Sciatic nerve (tissue), 2 donors: ENCODE measurements at places on chromosomes 6 and 20.

DNA sequence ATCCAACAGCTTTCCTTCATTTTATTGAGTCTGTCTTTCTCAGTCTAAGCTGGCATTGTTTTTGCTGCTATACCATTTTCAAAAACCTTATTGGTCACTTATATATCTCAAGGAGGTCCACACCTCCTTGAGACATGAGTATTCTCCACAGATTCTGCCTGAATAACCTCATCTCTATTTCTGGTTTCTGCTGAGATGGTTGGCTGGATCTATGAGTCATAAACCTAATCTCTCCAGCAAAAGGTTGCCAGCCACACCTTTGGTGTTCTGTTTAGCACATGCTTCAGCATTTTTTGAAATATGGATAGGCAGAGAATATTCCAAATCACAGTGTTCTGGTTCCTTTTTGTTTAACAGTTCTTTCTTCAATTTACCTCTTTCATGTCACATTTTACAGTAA, 40.8 kb upstream of the TMEM244 start:
- DNase-seq = no peak

DNA sequence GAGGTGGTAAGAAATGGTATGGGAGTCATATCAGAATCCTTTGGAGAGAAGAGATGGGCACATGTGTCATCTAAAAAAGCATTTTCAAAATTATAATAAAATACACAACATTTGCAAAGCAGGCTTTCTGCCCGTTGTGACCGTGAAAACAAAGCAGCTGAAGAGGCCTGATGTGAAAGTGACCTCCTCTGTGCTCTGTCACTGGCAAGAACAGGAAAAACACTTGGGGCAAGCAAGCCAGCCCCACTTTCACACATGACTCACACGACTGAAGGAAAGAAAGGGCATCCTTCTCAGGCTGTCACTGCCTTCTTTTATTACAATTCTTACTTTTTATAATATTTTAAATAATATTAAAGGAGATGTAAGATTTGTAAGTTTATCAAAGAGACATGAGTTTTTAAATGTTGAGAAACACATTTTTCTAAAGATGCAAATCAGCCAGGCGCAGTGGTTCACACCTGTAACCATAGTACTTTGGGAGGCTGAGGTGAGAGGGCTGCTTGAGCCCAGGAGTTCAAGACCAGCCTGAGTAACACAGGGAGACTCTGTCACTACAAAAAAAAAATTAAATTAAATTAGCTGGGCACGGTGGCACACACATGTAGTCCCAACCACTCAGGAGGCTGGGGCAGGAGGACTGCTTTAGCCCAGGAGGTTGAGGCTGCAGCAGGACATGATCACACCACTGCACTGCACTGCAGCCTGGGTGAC, 143.7 kb downstream of the BTBD9 start:
- no peak for DNase-seq

- no peak for DNase-seq
Observed at GRCh38 chr6:73200735-73201134, 24.6 kb downstream of the KHDC1L start.

GRCh38 chr6:132568611-132569010, 1.5 kb upstream of the TAAR6 start:
- DNase-seq = no peak

DNA sequence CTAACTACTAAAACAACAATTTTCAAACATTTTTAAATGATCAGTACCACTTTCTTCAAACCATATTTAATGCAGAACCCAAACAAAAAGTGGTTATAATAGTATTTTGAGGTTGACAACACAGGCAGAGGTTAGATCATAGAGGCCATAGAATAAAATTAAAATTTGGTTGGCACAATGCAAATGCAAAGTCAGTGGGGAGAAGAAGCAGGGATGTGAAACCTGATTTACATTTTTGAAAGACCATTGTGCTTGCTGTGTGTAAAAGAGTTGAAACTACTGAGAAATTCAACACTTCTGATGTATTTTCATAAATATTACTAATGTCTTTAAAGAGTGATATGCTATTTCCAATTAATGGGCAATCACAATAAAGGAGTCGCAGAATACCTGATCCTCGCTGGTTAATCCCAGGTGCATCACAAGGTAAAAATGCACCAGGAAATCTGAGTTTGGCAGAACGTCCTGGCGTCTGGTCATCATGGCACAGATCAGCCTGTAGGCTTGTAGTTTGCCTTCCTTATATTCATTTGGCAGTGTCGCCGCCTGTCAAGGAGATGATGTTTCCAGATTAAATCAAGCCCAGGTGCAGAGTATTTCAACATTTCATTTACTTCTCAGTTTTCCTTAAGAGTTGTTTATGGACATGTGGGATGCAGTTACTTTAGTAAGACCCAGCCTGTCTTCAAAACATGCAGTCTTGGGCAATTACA, 141.2 kb downstream of the RALGAPA2 start:
- no peak for DNase-seq

GRCh38 chr6:114785235-114786127, 442.7 kb upstream of the HS3ST5 start:
- no peak for DNase-seq

DNA sequence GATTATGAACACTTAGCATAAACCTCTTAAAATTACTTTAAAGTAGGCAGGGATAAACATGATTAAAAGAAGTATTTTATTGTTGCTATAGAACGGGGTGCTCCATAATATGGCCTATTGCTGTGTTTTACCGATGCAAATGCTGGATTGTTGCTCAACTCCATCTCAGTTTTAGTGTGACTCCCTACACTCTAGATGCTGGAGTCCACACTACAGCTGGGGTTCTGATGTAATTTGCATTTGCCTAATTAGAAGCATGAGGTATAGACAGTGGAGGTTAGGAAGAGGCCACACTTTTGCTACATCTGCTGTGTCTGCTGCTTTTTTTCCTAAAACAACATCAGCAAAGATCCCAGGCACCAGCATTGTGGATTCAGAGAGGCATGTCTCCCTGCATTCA, 6.7 kb upstream of the HMGN3 start:
- DNase-seq = no peak

DNA sequence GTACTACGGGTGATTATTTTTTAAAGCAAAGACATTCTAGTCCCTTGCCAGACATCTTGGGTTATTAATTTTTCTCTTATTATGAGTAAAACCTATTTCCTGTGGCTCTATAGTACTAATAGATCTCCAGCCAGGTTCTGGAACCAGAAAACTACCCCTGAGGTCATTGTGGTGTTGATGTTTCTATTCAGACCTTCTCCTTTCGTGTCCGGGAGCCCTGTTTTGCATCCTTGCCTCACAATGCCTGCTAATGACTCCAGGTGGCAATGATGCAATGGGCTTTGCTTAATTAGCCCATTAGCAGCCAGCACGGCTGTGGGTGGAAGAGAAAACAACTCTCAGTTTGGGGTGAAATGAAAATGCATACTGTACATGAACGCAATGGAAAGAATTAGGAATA, 62.9 kb upstream of the ARG1 start:
- no peak for DNase-seq

GRCh38 chr20:41370176-41370575, 3.6 kb upstream of the EMILIN3 start:
- DNase-seq = no peak

DNA sequence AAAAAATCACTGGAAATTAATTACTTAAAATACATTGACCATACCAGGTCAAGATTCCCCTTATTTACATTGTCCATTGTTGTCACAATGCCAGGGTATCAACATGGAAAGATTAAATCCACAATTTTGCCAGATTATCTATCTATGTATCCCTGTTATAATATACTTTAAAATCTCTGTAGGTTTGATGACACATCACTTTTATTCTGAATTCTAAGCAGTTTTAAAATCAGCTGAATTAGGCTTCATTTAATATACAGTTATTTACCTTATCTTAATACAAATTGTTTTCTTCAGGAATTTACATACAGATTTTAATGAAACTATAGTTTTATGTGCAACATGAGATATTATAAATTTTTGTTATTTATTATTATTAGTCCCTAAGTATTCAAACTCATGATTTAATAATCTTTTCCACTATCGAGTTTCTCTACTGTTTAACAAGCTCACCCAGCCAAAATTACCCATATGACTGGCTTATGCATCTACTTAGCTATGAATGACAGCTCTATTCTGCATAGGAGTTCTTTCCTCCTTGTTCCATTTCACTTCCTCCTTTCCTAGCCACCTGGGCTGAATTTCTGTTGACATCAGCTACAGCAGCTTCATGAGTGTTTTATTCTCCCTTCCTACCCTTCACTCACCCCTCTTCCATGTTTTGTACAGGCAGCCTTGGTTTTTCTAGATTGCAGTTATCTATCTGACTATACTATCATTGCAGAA, 654.2 kb upstream of the MAP3K7 start:
- no peak for DNase-seq

DNA sequence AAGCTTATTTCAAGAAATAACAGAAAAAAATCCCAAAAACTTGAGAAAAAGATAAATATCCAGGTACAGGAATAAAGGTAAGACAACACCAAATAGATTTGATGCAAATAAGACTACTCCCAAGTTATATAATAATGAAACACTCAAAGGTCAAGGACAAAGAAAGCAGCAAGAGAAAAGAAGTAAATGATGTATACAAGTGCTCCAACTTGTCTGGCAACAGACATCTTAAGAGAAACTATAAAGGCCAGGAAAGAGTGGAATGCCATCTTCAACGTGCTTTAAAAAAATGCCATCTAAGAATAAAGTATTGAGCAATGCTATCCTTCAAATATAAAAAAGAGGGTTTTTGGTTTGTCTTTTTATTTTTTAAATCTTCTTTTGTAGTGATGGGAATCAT, 54.2 kb downstream of the REV3L start:
- no peak for DNase-seq

DNA sequence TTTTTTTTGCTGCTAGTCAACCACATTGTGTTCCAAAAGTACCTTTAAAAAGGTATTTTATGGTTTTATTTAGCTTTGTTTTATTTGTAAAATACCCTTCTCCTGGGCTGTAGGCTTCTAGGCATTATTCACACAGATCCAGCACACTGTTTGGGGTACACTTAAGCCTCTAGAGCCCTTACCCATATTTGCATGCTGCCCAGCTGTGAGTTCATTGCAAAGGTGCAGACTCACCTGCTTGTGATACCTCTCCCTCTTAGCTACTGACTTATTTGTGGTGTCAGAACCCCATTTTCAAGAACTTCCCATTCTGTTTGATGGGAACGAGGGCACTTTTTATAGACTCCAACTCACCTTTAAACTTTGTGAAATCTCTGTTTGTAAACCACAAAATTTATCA, 69.8 kb downstream of the RIN2 start:
- DNase-seq = no peak

- DNase-seq = no peak
Observed at GRCh38 chr6:100877851-100878250, 3.3 kb downstream of the ASCC3 start.

DNA sequence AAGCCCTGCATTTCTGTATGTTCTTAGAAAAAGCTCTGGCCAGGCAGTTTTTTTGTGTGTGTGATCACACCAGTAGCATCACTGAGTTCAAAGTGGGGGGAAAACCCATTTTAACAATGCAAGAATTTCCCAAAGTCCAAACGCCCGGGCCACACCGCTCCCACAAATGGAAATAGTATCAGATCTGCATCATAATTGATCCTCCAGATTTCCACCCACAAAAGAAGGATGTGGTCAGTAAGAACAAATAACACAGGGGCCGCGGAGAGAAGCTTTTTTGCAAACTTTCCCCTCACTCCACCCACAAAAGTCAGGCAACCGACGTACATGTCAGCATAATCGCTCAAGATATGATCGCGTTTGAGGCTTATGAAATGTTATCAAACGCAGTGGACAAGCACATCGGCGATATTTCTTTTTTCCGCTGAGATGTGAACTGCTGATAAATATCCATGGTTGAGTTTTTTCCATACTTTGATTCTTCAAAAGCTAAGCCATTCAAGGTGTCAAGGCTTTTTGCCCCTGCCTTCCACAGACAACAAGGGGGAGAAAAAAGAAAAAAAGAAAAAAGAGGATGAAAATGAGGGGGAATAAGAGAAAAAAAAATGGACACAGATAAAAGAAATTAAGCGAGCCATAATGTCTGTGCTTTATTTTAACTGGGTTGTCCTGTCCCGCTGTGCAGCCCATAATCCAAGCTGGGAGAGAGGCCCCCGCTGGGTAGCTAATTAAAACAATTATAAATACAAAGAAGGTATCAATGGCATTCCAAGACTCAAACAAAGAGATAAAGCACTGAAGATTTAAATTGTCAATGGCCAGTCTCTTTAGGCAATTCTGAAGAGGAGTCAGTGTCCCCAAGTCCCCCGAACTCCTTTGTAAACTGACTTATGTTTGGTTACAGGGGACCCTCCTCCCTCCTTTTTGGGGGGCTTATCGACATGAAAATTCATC, 143.5 kb downstream of the ZFP64 start:
- DNase-seq = no peak

- no peak for DNase-seq
Observed at GRCh38 chr6:81451787-81452186, 300.7 kb downstream of the TENT5A start.

DNA sequence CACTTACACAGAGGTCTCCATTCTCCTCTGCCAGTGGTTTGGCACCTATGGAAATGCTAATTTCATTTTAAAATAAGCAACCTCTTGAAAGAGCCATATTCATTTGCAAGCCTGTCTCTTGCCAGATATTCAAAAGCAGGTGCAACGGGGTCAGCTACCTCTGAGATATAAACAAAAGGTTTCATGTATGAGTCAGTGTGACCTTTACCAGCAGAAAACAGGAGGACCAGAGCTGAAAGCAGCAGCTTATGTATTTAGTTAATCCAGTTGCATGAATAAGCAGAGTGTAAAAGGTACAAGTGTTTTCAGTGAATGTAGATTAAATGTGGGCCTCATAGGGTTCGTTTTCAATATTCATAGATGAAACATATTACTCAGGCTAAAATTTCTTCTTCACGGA, 56.0 kb downstream of the TENT5A start:
- DNase-seq = no peak

DNA sequence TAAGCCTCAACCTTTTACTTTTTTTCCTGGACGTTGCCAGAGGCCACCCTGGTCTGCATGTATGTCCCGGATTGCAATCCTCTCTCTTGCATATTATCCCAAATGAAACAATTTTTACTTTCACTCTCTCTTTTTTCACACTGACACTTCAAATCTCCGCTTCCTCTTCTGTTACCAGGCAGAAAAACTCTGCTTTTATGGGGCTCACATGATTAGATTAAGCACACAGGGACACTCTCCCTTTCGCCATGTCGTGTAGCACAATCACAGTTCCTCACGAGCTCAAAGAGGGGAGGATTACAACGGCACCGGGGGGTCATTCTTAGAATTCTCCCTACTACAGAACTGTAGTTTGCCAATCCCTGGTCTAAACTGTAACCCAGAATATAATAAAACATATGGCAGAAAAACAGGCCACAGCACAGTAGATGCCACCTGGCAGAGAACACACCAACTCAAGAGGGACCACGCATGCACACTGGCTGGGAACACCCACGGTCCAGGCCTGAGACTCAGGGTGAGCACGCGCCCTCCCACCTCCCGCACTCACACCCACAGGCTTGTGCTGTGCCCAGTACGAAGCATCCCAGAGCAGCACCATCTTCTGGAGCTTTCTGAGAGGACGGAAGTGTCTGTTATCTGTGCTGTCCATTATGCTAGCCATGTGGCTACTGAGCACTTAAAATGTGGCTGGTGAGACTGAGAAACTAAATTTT, 288.7 kb downstream of the KIF16B start:
- no peak for DNase-seq
